ENCODE measurements at places on chromosomes 16 and 17.
A peak's percentile ranks its signal among the peaks of the same experiment; 100 is the strongest.

DNA sequence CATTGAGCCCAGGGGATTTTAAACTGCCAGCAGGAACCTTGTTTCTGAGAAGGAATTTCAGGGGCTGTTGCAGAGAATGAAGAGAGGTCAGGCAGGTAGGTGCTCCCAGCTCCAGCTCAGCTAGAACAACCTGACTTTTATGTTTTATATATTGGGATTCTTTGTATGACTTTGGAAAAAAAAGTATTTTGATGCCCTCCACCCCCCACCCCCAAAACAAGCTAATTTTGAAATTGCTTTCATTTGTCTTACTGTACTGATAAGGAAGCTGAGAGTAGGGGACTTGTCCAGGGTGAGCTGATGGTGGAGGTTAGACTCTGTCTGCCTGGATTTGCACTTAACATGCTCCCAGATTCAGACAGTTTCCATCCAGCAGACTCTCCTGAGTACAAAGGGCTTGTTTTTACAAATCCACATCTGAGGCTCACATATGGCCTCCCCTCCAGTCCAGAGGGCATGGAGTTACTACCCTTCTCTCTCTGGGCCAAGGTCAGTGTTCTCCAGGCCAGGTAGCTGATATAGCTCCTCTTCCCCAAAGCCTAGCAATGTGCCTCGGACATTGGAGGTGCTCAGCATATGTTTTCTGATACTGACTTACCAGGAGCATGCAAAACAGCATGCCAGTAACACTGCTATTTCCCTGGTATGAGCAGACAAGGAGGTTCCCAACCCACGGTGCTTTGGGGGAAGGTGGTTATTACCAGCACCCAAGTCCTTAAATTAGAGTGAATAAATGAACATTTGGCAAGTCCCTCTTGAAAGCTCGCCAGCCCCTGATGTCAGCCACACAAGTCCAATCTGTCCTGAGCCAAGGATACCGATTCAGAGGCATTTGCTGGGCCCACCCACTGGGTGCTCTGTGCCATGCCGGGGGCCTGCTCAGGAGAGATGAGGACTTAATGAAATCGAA, 11.3 kb downstream of the STX1B start:
- DNase-seq = peak; percentile 64

- DNase-seq = no peak
Observed at GRCh38 chr17:76707985-76708807, 2.6 kb downstream of the MXRA7 start.

DNA sequence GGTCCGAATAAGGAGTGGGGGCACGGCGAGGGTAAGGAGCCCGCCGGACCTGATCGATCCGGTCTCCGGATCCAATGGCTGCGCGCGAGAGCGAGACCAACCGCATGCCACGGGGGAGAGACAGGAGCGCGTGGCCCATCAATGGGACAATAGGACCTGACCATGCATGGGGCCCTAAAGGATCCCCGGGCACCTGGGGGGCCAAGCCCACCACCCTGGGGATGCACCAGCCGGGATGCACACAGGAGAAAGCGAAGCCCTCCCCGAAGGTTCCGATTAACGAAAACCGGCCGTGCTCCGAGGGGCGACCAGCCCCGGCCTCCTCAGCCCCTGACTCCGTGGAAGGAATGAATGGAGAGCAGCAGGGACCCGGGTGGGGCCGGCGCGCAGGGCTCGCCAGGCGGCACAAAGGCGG, 525 bp downstream of the JPT1 start:
- no peak for DNase-seq

- DNase-seq = no peak
Observed at GRCh38 chr17:80882926-80883685, 108.5 kb upstream of the CHMP6 start.

- no peak for DNase-seq
Observed at GRCh38 chr17:65990593-65990992, 201.3 kb downstream of the CEP112 start.

All from fibroblast of lung (primary cell).